Suppressor macrophage treated with lipopolysaccharide for 1 hour (primary cell): ENCODE measurements at places on chromosomes 4 and X.
A peak's percentile ranks its signal among the peaks of the same experiment; 100 is the strongest.

GRCh38 chr4:138890891-138891570, 124.5 kb upstream of the NOCT start:
- DNase-seq = no peak

- no peak for DNase-seq
These were observed 31.7 kb downstream of the USP9X start for GRCh38 chrX:41116948-41117347.

GRCh38 chrX:76862509-76862908, 435.0 kb downstream of the MAGEE1 start:
- no peak for DNase-seq

DNA sequence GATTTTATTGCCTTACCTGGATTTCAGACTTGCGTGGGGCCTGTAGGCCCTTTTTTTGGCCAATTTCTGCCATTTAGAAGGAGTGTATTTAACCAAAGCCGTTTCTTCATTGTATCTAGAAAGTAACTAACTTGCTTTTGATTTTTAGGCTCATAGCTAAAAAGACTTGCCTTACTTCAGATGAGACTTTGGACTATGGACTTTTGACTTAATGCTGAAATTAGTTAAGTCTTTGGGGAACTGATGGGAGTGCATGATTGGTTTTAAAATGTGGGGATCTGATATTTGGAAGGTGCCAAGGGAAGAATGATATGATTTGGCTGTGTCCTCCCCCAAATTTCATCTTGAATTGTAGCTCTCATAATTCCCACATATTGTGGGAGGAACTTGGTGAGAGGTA, 7.7 kb upstream of the UGT2B10 start:
- no peak for DNase-seq

GRCh38 chrX:39020051-39020669, 218.9 kb downstream of the MID1IP1 start:
- DNase-seq = no peak

DNA sequence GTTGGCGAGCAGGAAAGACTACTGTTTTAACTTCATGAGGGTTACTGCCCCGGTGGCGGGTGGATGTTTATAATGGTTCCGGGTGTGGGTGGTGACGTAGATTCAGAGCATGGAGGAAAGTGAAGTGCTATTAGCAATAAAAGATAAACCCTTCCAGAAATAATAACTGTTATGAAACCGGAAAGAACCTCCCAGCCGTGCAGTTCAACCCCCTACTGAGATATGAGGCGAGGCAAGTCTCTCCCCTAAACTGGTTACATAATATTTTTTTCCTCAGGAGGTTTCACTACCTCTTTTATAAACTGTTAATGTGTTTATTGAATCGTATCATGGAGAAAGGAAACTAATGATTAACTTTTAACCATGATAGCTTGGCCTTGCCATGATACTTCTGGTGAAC, 33.9 kb upstream of the STIM2 start:
- DNase-seq = peak; percentile 76

- no peak for DNase-seq
These were observed 340.3 kb upstream of the ZCCHC13 start for GRCh38 chrX:73963682-73964081.

DNA sequence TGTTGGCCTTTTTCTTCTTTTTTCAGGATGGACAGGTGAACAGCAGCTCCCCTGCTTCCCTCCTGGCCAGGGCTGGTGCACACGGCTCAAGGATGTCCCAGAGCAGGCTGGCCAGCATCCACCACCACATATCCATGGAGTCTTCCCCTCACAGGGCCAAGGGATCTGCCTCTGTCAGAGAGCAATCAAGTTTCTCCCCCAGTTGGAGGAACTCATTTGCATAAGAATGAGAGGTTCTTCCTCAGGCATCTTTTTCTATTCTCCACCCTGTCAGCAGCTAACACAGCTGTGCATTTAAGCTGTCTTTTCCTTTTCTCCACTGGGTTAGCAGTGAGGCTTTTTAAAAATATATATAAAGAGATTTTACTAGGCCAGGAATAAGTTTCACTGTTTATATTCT, 143.8 kb downstream of the ANAPC10 start:
- no peak for DNase-seq

- peak; percentile 6 for DNase-seq
These were observed at the start of gene WNK3 for GRCh38 chrX:54357414-54358377. Gene WNK3 (minus strand): TSS chrX:54358046.

GRCh38 chr4:124694306-124694705, 18.2 kb downstream of the ANKRD50 start:
- no peak for DNase-seq

GRCh38 chr4:51894059-51894645, 51.2 kb downstream of the DCUN1D4 start:
- DNase-seq = no peak

- no peak for DNase-seq
These were observed 1.0 kb upstream of the SNCA start for GRCh38 chr4:89837993-89838390.

- no peak for DNase-seq
These were observed 1266.8 kb upstream of the PCDH7 start for GRCh38 chr4:29453303-29453820.

GRCh38 chrX:20144491-20144890, 2.9 kb upstream of the EIF1AX start:
- peak; percentile 39 for DNase-seq

GRCh38 chr4:65241257-65241997, 428.9 kb downstream of the EPHA5 start:
- DNase-seq = no peak

GRCh38 chr4:119647558-119647957, 19.0 kb upstream of the PDE5A start:
- no peak for DNase-seq

DNA sequence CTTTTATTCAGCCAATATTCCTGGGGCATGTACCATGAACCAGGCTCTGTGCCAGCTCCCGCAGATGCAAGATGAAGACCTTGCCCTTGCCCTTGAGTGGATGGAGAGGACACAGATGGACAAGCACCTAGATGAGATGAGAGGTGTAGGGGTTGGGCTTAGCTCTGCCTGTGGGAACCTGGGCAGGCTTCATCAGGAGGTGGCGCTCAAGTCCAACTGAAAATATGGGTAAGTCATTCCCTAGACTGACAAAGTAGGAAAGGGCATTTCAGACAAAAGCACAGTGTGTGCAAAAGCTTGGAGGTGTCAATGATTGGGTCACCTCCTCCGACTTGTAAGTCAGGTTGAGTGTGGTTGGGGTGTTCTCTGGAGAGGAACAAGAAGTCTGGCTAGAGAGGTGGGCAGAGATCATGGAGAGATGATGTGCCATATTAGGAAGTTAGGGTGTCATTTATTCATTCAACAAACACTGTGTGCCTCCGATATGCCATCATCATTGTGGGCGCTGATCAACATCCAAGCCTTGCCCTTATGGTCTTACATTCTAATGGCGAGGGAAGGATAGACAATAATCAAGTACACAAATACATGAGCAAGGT, 64.6 kb downstream of the ANAPC4 start:
- peak; percentile 46 for DNase-seq

DNA sequence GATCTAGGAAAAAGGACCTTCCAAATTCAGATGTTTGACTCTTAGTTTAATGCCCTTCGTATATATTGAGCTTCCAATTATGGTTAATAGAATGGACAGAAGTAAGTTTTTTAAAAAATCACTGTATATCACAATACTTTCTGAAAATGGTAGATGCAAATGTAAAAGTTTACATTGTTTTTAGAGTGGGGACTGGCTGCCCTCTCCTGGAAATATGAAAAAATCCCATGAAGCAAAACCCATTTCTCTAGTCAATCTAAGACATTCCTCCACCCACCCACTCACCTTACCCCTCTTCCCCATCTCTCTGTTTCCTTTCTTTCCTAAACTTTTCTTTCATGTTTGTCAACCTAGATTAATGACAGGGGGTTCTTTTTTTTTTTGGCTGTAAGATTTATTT, 134.5 kb downstream of the ARHGAP6 start:
- peak; percentile 34 for DNase-seq

GRCh38 chr4:54539500-54540029, 118.2 kb upstream of the KIT start:
- DNase-seq = peak; percentile 72
